ENCODE measurements at places on chromosomes 1 and 21. TPM values are rescaled to one million over a fixed set of nuclear protein-coding genes. Genes with fewer than 3 reads are reported as not detected.

MORN1 gene
- 5.3 TPM for total RNA-seq

- peak; percentile 23 for ATAC-seq
These were observed 9.2 kb downstream of the BACH1 start for GRCh38 chr21:29307718-29308455.

DNA sequence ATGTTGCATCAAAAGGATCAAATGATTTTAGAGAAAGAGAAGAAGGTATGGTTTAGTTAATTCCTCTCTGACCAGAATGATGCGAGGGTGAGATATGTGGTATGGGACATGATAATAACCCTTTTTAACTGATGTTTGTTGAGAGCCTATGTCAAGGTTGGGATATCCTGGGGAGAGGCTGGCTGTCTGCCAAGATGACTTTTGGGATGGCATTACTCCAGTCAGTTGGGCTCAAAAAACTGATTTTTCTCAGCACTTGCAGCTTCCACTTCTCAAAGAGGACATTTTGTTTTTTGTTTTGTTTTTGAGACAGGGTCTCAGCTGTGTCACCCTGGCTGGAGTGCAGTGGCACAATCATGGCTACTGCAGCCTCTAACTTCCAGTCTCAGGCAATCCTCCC lies 17.7 kb upstream of the STX12 start:
- ATAC-seq = no peak

DNA sequence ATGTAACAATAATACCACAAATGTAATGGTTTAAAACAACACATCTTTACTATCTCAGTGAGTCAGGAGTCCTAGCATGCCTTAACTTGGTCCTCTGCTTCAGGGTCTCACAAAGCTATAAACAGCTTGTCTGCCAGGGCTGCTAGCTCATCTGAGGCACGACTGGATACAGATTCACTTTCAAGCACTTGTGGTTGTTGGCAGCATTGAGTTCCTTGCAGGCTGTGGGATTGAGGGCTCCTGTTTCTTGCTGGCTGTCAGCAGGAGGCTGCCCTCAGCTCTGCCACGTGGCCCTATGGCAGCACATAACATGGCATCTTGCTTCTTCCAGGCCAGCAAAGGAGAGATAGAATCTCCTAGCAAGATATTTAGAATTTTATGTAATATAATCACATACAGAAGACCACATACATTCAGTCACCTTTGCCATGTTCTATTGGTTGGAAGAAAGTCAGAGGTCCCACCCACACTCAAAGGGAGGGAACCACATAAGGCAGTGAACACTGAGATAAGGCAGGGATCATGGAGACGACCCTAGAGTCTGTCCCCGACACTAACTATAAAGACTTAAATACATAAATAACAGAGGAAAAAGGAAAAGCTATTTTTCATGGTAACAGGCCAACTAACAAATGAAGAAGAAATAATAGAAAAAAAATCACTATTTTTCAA lies 18.9 kb upstream of the IPP start:
- no peak for ATAC-seq

PGBD5 gene
- not detected for total RNA-seq

DNA sequence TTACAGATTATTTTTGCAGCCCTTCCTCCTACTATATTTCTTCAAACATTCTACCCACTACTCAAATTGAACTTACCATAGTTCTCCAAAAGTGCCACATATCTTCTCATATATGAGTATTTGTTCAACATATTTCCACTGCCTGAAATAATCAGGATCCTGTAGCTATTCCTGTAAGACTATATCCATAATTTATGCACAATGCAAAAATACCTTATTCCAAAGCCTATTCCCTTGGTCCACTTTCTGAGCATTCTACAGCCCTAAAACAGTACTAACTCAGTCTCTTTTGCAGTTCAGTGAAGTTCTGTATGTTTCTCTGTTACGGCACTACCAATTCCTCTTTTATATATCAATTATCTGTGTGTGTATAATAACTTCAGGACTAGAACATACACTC lies 1283.7 kb upstream of the ADGRL2 start:
- no peak for ATAC-seq

DNA sequence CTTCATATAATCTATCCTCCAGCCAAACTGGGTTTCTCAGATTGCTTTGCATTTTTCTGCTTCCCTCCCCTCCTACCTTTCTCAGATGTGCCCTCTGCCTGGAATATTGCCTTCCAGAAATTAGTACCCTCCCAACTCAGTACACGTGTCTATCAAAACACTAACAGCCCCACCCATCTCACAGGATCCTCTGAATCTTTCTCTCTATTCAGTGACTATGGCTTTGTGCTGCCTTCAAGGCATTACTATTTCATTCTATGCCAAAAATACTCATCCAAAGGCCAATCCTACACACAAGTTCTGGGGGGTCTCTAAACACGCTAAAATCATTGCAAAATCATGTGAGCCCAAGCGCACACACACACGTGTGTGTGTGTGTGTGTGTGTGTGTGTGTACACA lies 58.4 kb downstream of the ZNF281 start:
- no peak for ATAC-seq

GRCh38 chr1:67740543-67740942 lies 55.5 kb downstream of the GADD45A start:
- no peak for ATAC-seq

GRCh38 chr1:10610901-10611600 lies 136.3 kb downstream of the PEX14 start:
- no peak for ATAC-seq

DNA sequence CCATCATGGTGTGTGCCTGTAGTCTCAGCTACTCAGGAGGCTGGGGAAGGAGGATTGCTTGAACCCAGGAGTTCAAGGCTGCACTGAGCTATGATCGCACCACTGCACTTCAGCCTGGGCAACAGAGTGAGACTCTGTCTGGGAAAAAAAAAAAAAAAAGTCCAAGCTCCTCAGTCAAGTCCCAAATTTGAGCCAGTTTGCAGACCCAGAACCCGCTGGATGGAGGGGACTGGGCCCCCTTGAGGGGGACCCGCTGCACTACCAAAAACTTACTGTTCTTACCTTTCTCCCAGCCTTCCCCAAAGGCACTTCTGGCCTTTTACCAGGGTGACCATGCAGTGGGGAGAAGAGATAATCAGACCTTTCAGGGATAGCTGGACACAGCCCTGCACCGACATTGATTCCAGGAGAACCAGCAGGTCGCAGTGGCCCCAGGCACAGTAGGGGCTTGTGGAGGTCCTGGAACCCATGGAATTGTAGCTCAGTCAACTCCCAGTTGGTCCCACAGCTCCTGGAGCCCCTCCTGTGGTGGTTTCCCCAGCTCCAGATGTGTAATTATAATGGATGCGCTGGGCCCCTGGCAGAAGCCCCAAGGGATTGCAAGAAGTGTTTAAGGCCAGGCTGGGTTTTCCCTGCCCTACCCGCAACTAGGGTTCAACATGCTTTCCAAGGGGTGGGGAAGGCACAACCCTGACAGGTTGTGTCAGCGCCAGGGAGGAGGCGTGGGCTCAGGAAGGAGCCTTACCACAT lies 4.1 kb upstream of the WNT9A start:
- no peak for ATAC-seq

GRCh38 chr1:35555212-35555584 lies 2.0 kb downstream of the KIAA0319L start:
- ATAC-seq = no peak

- no peak for ATAC-seq
These were observed 3.9 kb upstream of the CD247 start for GRCh38 chr1:167522246-167522645.
